Substantia nigra (tissue), 51 donors: ENCODE measurements at places on chromosomes 16 and 17.

DNA sequence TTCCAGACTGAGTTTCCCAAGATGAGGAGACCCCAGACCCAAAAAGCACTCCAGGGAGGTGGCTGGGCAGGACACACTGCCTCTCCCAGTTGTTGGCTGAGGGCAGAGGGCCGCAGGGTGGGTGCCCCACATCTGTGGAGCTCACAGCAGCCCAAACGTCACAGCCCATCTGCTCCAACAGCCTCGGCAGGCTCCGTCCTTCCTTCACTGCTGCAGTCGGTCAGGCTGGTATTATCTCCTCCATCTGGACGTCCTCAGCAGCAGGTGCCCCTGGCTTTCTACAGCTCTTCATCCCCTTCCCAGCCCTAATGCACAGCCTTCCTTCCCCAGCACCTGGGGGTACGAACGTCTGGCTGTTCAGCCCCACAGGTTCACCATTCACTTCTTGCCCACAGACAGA is 55.2 kb downstream of the PRMT7 start:
- no peak for DNase-seq

- DNase-seq = no peak
Observed at GRCh38 chr17:21253646-21254441, 634 bp upstream of the NATD1 start.

- DNase-seq = no peak
Observed at GRCh38 chr17:73637866-73638265, 6.4 kb downstream of the SDK2 start.

GRCh38 chr17:71224824-71225575 is 895.8 kb upstream of the SOX9 start:
- no peak for DNase-seq

- no peak for DNase-seq
Observed at GRCh38 chr16:9817586-9817985, 364.6 kb downstream of the GRIN2A start.

DNA sequence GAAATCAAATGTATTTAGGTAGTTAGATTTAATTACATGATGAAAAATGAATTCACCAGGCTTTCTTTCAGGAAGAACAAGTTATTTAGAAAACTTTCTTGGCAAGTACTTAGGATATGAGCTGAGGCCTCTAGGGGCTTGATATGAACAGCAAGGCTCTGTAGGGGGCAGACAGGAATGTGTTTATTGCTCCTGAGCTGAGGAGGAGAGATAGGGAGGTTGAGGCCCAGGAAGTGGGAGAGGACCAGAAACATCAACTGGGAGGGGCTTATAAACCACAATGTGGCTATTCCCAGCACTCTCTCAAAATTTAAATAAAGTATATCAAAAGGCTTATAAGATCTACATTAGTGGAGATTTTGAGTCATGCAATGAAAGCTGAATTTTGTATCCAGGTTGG is 154.0 kb upstream of the MAF start:
- no peak for DNase-seq

DNA sequence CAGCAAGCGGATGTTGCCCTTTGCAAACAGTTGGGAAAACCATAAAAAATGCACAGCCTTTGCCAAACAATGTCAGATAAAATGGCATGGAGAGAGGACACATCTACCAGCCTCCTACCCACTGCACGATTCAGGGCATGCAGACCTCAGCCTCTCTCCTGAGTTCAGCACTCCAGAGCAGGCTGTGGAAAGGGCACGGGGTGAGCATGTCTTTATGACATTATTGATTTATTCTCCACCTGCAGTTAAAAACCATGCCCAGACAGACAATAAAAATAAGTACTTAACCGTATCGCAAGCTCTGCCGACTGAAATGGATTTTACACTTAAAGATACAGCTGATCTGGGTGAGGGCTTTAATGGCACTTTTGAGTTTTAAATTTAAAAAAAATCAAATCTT is 127.1 kb downstream of the MAF start:
- DNase-seq = no peak

DNA sequence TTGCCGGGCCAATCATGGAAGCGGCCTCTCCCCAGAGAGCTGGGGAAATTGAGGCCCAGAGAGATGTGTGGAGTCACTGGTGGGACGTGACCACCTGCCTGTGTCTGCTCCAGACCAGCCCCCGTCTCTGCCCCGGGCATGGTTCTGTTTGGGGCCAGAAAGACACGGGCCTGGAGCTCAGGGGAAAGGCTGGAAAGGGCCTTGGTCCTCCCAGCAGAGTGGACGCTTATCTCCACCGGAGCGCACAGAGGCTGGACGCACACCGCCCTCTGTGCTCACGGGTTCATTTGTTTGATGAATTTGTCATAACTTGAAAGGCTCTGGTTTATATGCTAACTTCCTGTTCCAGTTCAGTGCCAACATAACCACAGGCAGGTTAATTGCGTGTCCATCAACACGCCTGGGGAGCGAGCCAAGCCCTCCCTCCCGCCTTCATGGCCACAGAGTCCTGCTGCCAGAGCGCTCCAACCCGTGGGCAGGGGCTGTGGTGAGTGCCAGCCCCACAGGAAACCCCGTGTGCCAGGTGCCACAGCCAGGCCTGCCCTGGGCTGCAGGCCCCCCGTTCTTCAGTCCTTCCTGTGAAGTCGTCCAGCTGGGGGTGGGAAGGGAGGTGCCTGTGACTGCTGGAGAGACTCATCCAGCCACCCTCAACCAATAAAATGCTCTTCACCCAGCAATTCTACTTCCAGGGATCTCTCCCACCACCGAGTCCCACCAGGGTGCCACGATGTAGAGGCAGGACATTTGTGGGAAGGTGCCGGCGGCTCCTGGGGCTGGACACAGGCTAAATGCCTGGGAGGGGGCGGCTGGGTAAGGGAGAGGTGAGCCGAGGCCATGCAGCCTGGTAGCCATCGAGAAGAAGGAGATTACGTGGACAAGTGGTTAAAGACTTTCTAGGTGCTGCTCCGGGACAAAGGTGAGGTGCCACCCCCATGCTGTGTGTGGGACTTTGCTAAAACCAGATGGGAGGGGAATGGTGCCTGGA is 29.4 kb upstream of the BAHCC1 start:
- no peak for DNase-seq

- no peak for DNase-seq
Observed at GRCh38 chr16:2484898-2485508, 10.1 kb downstream of the TBC1D24 start.

DNA sequence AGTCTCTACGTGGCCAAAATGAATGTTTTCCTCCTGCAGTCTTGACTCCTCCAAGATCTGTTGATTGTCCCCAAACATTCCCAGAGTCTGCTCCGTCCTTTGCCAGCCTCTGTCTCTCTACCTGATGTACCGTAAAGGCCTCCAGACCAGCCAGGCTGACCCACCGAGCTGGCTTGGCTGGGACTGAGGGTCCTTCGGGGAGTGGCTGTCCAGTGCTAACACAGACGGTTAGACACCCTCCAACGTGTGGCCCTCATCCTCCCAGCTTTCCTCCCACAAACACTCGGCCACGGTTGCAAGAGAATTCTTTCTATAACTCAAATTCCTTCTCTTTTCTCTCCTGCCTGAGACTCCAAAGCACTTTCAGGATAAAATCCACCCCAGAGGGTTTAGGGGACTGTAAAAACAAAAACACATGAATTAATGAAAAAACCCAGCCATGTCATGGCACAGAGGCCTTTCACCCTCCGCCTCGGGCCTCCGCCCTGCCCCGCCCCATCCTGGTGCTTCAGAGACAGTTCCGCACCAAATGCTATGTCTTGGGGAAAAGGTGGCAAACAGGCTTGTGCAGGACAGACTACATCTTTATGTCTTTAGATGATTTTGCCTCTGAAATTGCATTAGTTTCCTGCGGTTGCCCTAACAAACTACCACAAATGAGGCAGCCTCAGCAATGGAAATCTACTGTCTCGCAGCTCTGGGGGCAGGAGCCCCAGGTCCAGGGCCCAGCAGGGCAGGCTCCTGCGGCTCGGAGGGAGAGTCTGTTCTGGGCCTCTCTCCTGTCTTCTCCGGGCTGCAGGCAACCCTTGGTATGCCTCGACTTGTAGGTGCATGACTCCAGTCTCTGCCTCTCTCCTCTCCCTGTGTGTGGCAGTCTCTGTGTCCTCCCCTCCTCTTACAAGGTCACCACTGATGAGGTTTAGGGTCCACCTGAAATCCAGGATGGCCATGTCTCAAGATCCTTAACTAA is 72.5 kb upstream of the CBX4 start:
- no peak for DNase-seq

DNA sequence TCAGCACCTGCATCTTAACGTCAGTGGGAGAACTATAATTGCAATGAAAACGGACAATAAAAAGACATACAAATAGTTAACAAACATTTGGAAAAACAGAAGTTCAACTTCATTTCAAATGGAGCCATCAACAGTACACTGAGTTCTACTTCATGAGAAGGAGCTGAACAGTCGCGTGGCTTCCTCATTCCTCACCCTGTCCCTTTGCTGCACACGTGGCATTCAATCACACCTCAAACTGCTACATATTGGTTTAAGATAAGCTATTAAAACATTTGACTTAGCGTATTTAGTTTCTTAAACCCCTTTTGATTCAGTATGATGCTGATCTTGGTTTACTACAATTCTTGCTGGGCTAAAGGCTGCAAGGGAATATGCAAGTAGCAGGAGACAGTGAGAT is 76.8 kb downstream of the CDK5R1 start:
- DNase-seq = no peak

- DNase-seq = no peak
Observed at GRCh38 chr16:74073456-74073855, 223.2 kb upstream of the PSMD7 start.

GRCh38 chr17:29734640-29735039 is 111.9 kb upstream of the CORO6 start:
- no peak for DNase-seq

- DNase-seq = no peak
Observed at GRCh38 chr17:80860101-80860671, 131.5 kb upstream of the CHMP6 start.

GRCh38 chr17:72553051-72553755 is 432.4 kb downstream of the SOX9 start:
- DNase-seq = no peak

DNA sequence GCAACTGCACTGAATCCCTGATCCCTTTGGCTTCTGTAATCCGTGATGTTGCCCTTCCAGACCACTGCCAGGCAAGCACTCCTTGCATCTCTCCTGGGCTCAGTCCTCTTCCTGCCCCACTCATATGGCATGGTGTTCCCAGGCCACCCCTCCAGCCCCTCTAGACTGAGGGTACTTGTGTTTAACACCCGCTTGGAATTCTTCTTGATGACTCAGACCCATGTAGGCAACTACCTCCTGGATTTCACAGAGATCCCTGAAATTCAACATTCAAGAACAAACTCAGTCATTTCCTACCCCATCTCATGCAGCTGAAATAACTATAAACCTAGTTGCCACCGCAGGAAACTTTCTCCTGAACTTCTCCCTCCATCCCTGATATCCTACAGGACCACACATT is 541.9 kb upstream of the CDH11 start:
- DNase-seq = no peak

GRCh38 chr17:6473128-6473767 is 29.0 kb downstream of the PIMREG start:
- peak; percentile 62 for DNase-seq

GRCh38 chr16:7236824-7237410 is 95.7 kb upstream of the RBFOX1 start:
- DNase-seq = no peak

DNA sequence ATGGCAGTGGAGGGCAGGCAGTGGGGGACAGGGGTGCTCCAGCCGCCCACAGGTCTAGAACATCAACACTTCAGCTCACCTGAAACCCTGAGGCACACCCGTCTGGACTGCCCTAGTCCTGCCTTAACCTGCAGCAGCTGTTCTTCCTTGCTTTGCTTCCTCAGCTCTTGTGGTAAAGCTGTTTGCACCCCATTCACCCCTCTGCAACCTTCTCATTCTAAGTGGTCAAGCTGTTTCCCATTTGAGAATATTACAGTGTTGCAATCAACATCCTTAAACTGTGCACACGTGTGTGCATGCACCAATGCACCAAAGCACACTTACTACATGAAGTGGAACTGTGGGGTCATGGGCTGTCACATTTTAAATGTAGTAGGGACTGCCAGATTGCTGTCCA is 32.4 kb downstream of the SCNN1B start:
- DNase-seq = no peak

DNA sequence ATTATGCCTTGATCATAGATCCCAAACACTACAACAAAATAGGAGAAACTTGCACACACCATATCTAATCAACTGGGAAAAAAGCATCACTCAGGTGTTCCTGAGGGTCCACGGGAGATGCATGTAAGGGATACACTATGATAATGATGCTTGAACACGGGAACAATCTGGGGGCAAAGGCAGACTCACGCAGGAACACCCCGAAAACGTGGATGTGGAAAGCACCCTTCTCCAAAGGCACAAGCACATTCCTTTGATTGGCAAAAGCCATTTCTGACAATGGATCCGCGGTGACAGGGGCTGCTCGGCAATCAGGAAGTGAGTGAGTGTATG is 1.3 kb downstream of the ZNF652 start:
- DNase-seq = no peak

GRCh38 chr16:56370185-56370874 is 55.0 kb downstream of the AMFR start:
- no peak for DNase-seq

GRCh38 chr17:50218771-50219315 is 17.4 kb upstream of the COL1A1 start:
- no peak for DNase-seq
